Kidney (tissue), 22 donors: ENCODE measurements at places on chromosomes 12 and 14. TPM values are rescaled to one million over a fixed set of nuclear protein-coding genes. Genes with fewer than 3 reads are reported as not detected.

- no peak for DNase-seq
These were observed 19.5 kb downstream of the KCNA5 start for GRCh38 chr12:5063149-5063548.

DNA sequence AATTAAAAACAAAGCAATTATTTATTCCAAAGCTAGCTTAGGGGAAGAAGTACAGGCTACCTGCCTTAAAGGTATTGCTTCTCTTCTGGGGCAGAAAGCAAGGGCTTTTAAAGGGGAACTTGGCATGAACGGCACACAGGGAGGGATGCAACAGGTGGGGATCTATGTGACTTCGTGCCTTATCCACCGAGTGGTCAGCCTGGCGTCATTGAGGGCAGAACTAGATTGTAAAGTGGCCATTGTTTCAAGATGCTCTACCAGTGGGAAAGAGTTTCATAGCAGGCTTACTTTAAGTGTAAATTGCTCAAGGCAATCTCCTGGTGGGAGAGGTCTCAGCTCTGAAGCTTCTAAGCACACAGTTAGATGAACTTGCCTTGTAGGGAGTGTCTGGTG lies 360.4 kb downstream of the ATP23 start:
- no peak for DNase-seq

DNA sequence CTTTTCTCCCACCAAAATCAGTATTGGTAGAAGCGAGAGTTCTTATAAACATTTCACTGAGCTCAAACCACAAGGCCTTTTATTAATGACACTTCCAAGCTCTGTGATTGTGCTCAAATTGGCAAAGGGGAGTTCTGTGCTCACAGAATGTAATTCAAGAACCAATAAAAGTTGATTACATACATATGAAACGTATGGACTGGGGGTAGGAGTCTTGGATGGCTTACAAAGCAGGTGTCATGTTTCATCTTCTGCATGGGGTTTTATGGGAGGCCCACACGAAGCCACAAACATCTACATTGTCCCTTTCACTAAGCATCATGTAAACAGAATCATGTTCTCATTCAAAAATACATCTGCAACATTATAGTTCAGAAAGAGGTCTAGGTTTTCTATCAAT lies 828.3 kb downstream of the VRK1 start:
- peak; percentile 10 for DNase-seq

- no peak for DNase-seq
These were observed 7.4 kb downstream of the ZBTB39 start for GRCh38 chr12:56998981-56999380.

The SSPN gene
- total RNA-seq = 17.8 TPM

DNA sequence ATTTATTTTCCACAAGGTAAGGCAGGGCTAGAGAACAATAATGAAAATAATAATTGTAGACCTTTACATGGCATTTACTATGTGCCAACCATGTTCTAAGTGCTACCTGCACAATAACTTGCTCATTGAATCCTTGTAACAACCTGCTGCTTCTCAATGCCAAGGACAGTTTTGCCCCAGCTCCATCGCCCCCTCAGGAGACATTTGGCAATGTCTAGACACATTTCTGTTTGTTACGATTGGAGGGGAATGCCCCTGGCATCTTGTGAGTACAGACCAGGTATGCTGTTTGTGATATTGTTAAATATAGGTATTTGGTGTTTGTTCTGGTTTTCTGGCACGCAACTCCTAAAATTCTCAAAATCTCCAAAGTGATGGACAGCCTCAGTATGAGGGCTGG lies 8.1 kb upstream of the ATXN2 start:
- DNase-seq = no peak

GRCh38 chr14:92633724-92634123 lies 114.7 kb downstream of the LGMN start:
- DNase-seq = no peak

DNA sequence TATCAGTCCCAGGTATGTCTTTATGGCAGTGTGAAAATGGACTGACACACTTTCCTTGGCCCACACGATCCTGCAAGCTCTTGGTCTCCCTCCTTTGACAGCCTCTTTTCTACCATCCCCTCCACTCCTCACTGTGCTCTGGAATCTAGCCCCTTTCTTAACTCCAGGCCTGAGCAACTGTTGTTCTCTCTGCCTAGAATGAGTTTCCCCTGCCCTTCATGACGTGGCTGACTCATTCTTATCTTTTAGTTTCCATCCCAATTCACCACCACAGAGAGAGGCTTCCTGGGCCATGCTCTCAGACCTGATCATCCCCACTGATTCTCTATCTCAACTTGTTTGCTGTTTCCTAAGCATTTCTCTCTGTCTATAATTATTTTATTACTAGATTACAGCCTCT lies 157.4 kb upstream of the HMGA2 start:
- DNase-seq = no peak

GRCh38 chr12:49332891-49333371 lies 4.1 kb downstream of the C1QL4 start:
- DNase-seq = peak; percentile 30

DNA sequence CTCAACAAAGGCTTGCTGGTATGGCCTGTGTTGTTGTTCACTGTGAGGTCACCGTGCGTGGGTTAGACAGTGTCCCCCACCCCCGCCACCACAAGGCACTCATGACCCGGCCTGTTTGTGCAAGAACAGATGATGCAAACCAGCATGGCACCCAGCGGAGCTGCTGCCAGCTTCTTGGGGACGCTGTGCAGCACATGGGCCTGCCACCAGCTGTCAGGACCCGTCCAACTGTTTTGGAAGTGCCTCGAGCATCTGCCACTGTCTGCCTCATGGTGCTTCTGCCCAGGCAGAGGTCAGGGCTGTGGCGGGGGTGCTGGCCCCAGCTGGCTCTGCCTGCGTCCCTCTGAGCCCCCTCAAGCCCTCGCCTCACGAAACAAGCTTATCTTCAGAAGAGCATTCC lies 1.5 kb downstream of the ASB2 start:
- no peak for DNase-seq

DNA sequence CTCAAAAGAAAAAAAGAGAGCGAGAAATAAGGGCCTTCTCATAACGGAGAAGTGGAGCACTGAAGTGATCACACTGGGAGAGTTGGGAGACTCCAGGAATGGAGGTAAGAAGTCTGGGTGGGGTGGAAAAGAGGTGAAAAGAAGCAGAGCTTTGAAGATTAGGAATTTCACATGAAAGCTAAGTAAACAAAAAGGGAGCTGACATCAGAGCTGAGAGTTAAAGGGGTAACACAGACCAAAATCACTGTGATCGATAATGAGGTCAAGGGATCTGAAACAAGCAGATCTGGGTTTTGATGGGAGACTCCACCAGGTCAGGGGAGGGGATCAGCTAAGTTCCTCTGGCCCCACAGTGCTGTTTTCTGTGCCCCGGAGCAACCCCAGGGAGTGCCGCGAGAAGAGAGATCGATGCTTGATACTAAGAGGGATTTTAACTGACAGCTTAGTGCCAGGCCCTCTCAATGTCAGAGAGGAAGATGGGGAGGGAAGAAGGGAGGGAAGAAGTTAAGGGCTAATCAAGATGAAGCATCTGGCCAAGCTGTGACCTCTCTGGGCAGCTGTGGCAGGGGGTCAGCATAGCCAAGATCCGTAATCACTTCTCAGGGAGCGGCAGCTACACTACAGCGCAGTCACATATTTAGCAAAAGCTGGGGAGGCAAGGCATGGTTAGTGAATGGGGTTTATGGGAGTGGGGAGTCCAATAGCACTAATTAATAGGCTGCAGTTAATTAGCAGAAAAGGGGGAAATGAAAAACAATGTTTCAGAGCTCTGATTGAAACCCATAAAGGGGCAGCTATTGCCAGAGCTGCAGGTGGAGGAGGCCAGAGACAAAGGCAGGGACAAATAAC lies 8.0 kb downstream of the AQP6 start:
- DNase-seq = no peak

DNA sequence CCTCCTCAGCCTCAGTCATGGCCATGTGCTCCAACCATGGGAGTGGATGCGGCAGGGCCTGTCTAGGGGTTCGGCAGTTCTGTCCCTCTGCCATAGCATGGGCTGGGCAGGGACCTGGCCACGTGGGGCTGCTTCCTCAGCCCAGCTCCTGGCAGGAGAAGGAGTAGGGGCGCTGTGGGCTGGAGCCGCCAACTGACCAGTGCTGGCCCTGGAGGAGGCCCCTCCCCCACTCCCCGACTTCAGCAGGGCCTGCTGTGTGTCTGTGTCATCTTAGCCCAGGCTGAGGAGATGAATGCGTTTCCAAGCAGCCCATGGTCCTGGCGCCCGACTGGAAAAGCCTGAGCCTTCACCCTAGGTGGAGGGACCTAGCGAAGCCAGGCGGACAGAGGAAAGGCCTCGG lies 2.7 kb upstream of the PACS2 start:
- DNase-seq = no peak

The KRT82 gene
- not detected for total RNA-seq

DNA sequence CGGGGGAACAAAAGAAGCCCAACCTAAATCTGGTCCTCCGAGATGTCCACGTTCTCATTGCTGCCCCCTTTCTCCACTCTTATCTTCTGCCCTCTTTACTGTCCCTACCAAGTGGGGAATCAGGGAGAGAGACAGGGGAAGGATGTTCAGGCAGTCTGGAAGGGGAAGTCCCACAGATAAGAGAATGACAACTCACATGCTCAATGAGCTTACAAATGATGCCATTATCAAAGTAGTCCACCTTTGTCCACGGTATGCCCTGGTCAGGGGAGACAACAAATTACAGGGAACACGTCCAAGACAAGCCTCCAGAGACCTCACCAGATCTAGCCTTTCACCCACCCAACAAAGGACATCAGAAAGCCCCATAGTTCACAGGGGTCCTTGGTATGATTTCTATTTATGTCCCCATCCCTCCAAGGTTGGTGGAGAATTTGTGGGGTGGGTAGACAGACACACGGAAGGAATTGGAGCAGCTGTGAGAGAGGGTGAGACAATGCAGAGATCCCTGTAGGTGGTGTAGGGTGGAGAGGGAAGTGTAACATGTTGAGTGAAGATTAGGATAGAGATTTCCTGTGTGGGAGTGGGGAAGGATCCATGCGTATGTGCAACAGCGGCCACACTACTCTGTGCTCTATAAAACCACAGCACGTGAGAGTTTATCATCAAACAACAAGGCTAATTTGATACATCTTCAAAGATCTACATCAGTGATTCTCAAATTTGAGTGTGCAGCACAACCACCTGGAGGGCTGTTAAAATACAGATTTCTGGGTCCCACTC lies 10.7 kb downstream of the MYO1A start:
- no peak for DNase-seq

DNA sequence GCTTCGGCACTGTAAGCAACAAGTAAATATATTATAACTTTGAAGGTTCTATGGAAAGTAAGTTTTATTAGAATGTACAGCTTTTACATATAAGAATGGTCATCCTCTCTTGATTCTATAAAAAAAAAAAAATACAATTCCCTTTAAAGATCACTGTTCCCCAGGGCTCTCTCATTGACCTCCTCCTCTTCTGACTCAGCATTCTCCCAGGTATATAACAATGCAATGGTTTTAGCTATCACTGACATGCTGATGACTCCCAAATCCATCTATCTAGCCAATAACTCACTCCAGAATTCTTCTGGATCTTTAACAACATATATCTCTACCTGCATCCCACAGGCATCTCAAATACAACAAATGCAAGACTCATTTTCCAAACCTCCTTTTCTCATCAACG lies 62.7 kb downstream of the EEA1 start:
- DNase-seq = no peak

- no peak for DNase-seq
These were observed 23.6 kb upstream of the FOS start for GRCh38 chr14:75254901-75255584.

DNA sequence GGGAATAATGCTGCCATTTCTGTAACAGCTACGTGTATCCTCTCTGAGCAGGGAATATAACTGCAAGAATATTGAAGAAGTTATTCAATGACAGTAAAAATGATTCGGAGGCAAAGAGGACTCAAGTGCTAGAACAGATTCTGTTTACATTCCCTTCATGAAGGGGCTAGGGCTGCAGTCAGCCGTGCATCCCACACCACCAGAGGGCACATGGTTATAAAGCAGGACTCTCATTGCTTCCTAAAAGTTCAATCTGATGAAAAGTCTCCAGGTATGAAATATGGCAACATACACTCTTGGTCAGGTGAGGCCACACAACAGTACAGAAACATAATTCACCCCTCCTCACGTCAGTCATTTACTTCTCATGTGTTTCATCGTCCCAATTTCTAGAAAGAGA lies 34.0 kb downstream of the TCHP start:
- no peak for DNase-seq

DNA sequence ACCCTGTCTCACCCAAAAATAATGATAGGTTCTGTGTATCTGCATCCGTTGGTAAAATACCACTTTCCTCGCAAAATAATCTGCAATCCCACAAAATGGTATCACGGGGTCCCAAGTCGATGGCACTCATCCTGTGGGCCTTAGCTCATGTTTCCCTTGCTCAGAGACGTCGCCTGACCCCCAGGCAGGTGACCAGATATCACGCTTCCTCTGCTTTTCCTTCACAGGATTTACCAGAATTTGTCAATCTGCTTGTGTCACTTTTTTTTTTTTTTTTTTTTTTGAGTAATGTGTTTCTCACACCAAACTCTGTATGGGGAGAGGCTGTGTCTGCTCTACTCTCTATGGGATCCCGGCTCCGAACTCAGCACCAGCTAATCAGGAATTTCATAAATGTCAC lies 162.7 kb downstream of the PRKCH start:
- no peak for DNase-seq

DNA sequence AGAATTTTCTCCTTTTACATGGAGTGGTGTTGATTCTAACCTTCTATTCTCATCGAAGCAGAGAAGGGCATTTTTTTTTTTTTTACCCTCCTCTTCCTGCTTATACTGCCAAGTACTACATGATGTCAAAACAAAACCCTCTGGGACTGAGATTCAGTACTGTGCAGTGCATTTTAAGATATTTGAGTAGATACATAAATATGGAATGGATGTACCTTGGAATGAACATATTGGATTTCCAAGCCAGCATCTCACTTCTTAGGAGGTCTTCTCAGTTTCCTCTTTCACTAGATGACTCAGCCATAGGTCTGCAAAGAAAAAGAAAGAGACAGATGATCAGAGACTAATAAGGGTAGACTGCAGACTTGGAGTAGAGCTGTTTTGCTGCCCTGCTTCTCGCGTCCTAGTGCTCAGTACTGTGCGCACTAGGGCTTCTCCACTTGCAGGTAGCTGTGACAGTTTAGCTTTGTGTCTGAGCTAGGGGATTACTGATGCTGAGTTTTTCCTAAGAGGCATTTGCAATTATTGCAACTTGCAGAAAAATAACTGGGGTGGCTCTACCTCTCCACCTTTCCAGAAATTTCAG lies 20.4 kb downstream of the TPH2 start:
- no peak for DNase-seq

GRCh38 chr14:76473481-76474263 lies 97.7 kb downstream of the ESRRB start:
- peak; percentile 81 for DNase-seq

The LRRIQ1 gene
- total RNA-seq = 8.5 TPM

- no peak for DNase-seq
These were observed 74.9 kb downstream of the NEDD1 start for GRCh38 chr12:96981911-96982310.

The ALDH1L2 gene
- 17.2 TPM for total RNA-seq
